ENCODE measurements at places on chromosomes 7 and 10.

DNA sequence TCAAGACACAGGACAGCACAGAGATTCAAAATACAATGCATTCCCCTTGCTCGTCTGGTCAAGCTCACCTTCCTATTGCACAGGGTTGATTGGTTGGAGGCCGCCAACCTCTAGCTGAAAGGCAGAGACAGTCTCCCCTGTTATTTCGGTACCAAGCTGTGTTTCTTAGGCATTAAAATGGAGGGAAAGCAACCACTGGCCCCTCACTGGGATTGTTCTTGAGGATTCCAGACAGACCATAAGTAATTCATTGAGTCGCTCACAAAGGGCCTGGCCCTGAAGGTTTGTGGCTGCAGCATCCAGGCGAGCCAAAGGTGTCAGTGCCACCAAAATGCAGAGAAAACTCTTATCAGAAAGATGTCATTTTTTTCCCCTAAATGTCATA is 81.2 kb downstream of the PARP12 start:
- H3K4me1 ChIP-seq: peaks cover 11% of the 10 kb centered on the region
- no peak overlapping the region for H3K27ac ChIP-seq
- H3K36me3 ChIP-seq: no peaks in the 10 kb centered on the region
- no peak overlapping the region for H3K4me3 ChIP-seq

GRCh38 chr10:131816941-131817700 is 83.7 kb upstream of the PPP2R2D start:
- H3K4me3 ChIP-seq: no peak overlapping the region
- H3K27me3 ChIP-seq: peaks cover 65% of the 10 kb centered on the region
- H3K4me1 ChIP-seq: no peaks in the 10 kb centered on the region
- no peak for DNase-seq
- H3K36me3 ChIP-seq: no peaks in the 10 kb centered on the region

DNA sequence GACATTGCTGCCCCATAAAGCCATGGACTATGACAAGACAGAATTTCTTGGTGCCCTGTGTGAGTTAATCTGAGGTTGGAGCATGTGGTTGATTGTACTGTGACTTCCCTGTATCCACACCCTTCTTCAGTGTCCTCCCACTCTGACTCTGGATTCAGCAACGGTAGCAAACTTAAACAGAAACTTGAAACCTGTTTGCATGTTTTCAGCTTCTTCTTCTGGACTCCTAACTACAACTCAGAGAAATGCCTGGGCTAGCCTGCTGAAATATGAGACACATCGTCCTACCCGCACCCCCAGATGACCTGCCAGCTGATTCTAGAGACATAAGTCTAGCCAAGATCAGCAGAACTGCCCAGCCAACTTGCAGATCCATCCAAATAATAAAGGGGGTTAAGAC is 78.4 kb downstream of the IPMK start:
- no peak overlapping the region for H3K27ac ChIP-seq
- no peaks in the 10 kb centered on the region for H3K27me3 ChIP-seq
- no peaks in the 10 kb centered on the region for H3K36me3 ChIP-seq
- DNase-seq: no peak
- no peak overlapping the region for H3K4me3 ChIP-seq

- peaks cover 33% of the 10 kb centered on the region for H3K4me1 ChIP-seq
- H3K27me3 ChIP-seq: no peaks in the 10 kb centered on the region
- no peak overlapping the region for H3K27ac ChIP-seq
- H3K4me3 ChIP-seq: no peak overlapping the region
- DNase-seq: peak; percentile 87
Observed at GRCh38 chr7:25389489-25390106, 161.3 kb upstream of the NPVF start.

DNA sequence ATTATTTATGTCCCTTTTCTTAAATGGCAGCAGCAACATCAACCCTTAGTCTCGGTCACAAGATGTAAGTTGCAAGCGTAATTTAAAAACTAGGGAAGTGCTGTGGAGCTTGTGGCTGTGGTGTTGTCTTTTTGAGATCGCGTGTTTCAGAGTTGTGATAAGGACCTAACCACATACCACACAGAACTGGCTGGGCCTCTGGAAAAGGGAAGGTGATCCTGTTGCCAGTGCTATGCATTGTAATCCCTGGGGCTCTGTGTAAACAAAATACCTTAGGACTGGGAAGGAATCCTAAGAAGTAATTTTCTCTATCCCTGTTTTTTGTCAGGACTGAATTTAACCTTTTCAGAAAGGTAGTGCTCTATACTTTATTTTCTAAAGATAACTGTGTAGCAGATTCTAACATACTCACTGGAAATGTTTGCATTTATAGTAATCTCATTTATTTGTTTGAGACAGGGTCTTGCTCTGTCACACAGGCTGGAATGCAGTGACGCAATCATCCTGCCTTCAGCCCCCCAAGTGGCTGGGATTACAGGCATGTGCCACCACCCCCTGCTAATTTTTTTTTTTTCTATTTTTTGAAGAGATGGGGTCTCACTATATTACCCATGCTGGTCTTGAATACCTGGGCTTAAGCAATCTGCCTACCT is 60.4 kb downstream of the INPP5F start:
- H3K36me3 ChIP-seq: no peaks in the 10 kb centered on the region
- peaks cover 21% of the 10 kb centered on the region for H3K4me1 ChIP-seq
- H3K4me3 ChIP-seq: no peak overlapping the region
- DNase-seq: no peak

DNA sequence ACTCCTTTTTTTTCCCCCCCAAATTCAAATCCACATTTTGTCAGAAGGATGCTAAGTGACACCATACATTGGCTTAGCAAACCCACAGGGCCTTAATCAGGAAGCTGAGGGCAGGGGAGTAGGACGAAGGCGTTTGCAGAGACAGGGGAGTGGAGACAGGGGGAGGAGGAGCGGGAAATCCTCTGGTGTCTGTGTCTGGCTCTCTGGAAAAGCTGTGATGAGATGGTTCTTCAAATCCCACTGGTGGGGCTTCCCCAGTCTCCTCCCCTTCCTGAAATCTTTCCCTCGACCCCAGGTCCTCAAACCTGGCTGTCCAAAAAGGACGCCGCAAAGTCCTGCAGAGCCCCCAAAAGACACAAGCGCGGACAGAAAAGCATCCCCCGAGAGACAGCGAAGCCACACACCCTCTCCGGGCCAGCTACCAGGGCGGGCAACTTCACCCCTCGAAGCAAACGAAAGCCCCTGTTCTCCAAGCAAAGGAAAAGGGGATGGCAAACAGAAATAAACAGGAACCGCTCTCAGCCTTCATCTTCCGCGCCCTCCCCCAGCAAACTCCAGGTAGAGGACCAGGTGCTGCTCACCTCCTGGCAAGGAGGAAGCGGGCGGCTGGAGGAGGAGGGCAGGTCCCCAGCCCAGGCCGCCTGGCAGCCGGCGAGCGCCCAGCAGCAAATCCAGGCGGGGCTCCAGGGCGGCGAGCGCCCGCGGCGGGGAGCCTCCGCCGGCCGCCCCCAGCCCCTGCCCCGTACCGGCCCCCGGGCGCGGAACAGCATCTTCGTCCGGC is 520 bp downstream of the ELAPOR2 start:
- H3K4me1 ChIP-seq: peaks cover 9% of the 10 kb centered on the region
- H3K4me3 ChIP-seq: peak overlapping the region; percentile 75
- no peaks in the 10 kb centered on the region for H3K27me3 ChIP-seq
- peak; percentile 41 for DNase-seq

GRCh38 chr10:124142960-124143359 is 49.6 kb upstream of the CHST15 start:
- no peak overlapping the region for H3K27ac ChIP-seq
- no peak for DNase-seq
- no peaks in the 10 kb centered on the region for H3K36me3 ChIP-seq
- H3K4me1 ChIP-seq: peaks cover 11% of the 10 kb centered on the region
- no peak overlapping the region for H3K4me3 ChIP-seq
- H3K27me3 ChIP-seq: no peaks in the 10 kb centered on the region

DNA sequence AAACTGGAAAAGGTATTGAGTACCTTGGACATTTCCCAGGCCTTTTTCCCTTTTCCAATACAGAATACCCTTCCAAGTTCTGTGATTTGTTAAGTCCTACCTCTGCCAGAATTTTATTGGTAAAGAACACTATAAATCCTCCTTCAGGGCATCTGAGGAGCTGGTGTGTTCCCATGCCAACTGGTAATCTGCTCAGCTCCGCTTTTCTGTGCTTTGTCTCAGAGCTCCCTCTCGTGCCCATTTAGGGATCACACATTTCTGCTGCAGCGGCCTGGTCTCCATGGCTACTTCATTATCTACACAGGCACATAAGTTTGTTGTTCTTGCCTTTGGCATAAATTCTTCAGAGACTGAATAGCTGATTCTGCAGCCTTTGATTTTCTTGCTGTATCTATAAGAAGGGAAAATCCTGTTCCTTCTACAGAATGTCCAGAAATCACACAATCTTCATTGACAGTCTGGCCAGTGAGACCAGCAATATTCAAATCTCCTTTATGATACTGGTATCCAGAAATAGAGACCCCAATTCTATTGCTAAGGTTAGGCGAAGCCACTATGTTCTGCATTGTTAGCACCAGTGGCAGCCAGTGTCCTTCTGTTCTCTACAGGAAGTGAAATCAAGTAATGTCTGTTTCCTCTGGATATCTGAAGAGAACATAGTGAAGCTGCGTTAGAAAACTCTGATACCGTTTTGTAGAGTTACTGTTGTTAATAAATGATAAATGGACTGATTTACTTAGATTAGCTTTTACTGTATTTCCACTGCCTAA is 51.9 kb downstream of the DENND11 start:
- peaks cover 5% of the 10 kb centered on the region for H3K4me1 ChIP-seq
- H3K27me3 ChIP-seq: no peaks in the 10 kb centered on the region
- H3K36me3 ChIP-seq: peaks cover 17% of the 10 kb centered on the region
- peak; percentile 70 for DNase-seq

DNA sequence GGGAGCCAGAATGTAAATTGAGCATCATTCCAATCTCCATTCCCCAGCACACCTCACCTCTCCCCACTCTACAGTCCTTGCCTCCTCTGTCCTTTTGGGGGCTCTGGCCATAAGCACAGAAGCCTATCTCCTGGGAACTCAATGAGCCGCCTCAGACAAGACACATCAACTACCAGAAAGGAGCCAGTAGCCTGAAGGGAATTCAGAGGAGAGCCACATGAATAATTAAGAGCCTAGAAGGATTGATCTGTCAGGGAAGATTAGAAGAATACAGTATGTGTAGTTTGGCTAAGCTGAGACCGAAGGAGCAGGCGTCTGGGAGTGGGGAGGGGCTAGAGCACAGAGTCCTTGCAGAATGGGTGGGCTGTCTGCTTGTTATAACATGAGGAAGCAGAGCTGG is 31.2 kb downstream of the FRMD4A start:
- H3K4me1 ChIP-seq: peaks cover 14% of the 10 kb centered on the region
- no peaks in the 10 kb centered on the region for H3K36me3 ChIP-seq
- H3K27ac ChIP-seq: no peak overlapping the region
- peaks cover 19% of the 10 kb centered on the region for H3K27me3 ChIP-seq
- DNase-seq: peak; percentile 40

DNA sequence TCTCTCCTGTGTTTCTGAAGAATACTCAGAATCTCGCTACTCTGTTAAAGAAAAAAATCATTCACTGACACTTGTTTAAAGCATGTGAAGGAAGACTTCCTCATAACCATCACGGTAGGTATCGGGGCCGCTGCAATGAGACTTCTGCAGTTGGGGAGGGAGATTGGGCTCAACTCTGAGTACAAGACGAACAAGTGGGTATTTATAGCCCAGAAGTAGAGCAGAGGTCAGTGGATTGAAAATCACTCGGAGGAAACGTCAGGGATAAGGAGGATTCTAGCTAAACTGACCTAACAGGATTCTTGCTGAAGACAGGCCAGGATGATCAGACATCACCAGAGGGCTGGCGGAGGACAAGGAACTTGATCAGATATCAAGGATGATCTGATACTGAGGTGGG is 33.3 kb downstream of the ITPRIP start:
- DNase-seq: no peak
- no peak overlapping the region for H3K4me3 ChIP-seq
- H3K36me3 ChIP-seq: no peaks in the 10 kb centered on the region
- no peaks in the 10 kb centered on the region for H3K4me1 ChIP-seq
- H3K27me3 ChIP-seq: no peaks in the 10 kb centered on the region

GRCh38 chr7:17086403-17086802 is 204.6 kb upstream of the AGR3 start:
- H3K27me3 ChIP-seq: no peaks in the 10 kb centered on the region
- DNase-seq: no peak
- H3K27ac ChIP-seq: no peak overlapping the region
- H3K4me3 ChIP-seq: no peak overlapping the region
- no peaks in the 10 kb centered on the region for H3K36me3 ChIP-seq
- H3K4me1 ChIP-seq: no peaks in the 10 kb centered on the region

DNA sequence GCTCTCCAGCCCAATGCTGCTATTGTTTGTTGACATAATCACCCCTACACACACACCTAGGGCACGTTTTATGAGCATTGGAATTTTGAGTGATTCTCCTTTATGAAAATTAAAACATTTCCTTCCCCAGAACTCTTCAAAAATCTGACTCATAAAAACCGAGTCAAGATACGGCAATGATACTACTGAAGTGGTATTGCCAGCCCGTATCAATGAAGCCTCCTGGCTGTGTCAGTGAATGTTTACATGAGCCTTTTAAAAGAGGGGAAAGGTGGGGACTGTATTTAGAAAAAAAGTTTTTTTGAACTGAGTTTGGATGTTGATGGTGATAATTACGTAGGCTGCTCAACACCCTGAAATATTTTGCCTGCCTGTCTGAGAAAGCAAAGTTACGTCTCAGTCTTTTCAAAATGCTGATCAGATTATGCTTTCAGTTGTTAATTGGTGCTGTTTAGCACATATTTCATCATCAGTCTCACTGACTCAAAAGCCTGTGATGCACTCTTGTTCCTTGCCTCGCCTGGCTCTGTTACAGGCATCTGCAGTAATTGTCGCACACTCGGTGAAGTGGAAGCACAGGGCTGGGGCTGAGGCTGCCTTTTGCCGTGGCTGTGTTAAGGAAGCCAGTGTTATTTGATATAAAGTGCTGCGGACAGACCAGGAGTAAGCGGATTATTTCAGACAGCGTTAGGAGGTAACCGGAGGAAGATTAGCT is 157.4 kb upstream of the TCF7L2 start:
- DNase-seq: peak; percentile 65
- no peak overlapping the region for H3K4me3 ChIP-seq
- H3K27ac ChIP-seq: no peak overlapping the region
- H3K36me3 ChIP-seq: no peaks in the 10 kb centered on the region
- no peaks in the 10 kb centered on the region for H3K27me3 ChIP-seq

DNA sequence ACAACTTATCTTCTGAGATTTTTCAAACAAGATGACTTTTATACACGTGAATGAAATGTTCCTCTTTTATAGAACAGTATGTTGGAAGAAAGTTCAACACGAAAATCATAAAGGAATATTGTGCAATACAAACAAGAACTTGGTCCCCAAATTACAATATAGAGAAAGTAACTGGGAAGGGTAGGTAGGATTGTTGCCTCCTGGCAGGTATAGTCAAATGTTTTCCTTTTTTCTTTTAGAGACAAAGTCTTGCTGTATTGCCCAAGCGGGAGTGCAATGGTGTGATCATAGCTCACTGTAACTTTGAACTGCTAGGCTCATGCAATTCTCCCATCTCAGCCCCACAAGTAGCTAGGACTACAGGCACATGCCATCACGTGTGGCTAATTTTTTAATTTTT is 582.6 kb downstream of the PARD3 start:
- no peaks in the 10 kb centered on the region for H3K27me3 ChIP-seq
- H3K4me3 ChIP-seq: no peak overlapping the region
- no peak overlapping the region for H3K27ac ChIP-seq
- H3K4me1 ChIP-seq: no peaks in the 10 kb centered on the region
